Esophagus mucosa (tissue), 1 donor: ENCODE measurements at places on chromosomes 13 and 19.

GRCh38 chr19:4553092-4553695 lies 6.3 kb downstream of the SEMA6B start:
- ATAC-seq, result no peak

GRCh38 chr13:35131471-35131870 lies 189.4 kb downstream of the NBEA start:
- ATAC-seq, result no peak

DNA sequence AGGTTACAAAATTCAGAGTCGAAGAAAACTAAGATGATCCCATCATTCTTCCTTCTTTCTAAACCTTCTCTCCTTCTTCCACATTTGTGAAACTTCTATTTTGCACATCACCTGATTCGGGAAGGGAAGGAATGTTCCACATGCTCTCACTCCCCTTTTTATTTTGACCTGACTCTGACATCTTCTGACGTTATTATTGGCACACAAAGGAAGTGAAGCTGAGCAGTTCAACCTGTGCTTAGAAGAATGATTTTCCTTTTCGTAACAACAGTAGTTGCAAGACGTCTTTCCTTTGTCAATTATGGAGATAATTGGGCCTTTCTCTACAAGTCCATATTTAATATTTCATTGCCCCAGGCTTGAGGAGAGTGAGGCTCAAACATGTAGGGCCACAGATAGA lies 18.0 kb downstream of the FAM124A start:
- ATAC-seq, result no peak

GRCh38 chr13:93001866-93002461 lies 224.6 kb upstream of the GPC6 start:
- no peak for ATAC-seq

- ATAC-seq, result peak; percentile 50
Measured at GRCh38 chr13:21849323-21849722, 178.4 kb downstream of the FGF9 start.

DNA sequence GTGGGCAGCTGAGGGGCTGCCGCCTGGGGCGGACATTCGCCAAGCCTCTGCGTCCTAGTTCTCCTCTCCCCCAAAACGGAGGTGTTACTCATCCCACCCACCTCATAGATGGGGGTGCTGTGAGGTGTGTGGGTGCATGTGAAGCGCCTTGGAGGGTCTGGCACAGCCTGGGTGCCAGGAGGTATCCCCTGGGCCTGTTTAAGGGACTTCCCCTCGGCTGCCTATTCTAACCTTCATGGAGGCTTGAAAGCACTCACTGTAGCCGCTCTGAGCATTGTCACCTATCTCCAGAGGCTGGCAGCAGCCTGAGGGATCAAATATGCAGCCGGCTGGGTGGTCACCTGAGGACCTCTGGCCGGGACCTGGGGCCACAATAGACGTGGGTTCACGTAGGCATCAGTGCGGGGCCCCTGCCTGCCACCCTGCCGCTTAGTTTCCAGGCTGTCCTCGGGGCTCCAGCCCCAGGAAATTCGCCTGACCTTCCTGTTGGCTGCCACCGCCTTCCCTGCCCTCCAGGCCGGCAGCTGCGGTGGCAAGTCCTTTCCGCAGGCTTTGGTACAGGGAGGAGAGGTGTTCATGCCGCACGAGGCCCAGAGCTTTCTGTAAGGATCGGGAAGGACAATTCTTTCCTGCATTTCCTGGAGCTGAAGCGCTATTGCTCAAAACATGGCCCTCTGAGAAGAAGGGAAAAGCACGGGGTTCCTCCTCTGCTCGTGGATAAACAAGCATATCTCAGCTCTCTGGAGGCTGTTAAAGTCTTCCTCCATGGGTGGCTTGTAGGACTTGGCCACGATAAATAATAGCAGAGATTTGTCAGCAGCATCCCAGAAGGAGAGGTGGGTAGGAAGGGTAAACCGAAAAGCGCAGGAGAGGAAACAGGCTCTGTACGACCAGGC lies 4.6 kb downstream of the COL4A2 start:
- no peak for ATAC-seq

- no peak for ATAC-seq
Measured at GRCh38 chr19:1893791-1894190, 8.5 kb upstream of the ABHD17A start.

GRCh38 chr13:75151081-75151643 lies 330.8 kb downstream of the TBC1D4 start:
- ATAC-seq, result no peak

DNA sequence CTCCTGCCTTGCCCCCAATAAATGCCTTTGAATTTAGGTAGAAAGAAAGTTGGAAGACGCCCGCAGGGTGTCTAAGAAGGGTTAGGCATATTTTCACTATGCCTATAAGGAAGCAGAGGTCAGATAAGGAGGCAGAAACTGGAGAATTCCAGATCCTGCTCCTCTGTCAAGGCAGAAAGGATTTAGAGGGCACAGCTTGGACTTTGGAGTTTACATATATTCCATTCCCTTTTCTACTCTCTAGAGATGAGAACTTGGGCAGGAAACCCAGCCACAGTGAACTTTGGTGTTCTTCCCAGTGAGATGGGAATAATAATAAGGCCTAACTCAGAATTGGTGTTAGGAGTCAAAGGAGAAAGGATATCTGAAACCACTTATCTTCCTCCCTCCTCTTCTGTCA lies 37.4 kb downstream of the CCNE1 start:
- ATAC-seq, result no peak

DNA sequence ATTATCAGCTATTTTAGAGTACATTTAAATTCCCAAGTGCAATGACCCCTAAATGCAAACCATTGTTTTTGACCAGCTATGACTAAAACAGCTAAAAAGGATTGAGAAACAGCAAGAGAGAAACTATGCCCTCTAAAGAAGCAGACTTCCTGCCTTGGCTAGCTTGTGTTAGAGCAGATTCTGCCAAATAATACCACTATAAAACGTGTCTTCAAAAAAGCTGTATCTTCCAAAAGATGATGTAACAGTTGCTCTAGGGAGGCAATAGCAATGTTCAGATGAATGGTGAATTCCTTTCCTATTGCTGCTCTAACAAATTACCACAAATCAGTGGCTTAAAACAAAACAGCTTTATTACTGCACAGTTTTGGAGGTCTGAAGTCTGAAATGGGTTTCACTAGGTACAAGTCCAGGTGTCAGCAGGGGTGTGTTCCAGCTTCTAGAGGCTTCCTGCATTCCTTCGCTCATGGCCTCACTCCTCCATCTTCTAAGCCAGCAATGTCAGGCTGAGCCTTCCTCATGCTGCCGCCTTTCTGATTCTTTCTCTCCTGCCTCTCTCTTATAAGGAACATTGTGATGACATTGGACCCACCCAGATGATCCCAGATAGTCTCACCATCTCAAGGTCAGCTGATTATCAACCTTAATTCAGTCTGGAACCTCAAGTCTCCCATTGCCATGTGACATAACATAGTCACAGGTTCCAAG lies 84.5 kb downstream of the LRRC63 start:
- ATAC-seq, result no peak

DNA sequence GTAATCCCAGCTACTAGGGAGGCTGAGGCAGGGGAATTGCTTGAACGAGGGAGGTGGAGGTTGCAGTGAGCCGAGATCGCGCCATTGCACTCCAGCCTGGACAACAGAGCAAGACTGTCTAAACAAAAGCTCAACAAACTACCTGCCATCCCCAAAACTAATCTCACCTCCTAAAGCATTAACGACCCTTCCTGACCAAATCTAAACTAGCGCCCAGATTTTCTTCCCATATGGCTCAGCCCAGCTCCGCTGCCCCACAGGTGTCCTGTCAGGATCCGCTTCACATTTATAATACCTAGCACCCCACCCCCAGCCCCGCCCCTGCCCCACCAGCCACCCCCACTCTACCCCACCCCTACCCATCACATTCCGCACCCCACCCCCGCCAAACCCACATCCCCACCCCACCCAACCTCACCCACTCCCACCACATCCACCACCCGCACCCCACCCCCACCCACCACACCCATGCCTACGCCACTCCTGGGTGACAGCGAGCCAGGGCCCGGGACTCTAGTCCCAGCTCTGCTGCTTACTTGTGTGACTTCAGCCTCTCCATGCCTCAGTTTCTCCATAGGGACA lies 599 bp downstream of the C19orf12 start:
- ATAC-seq, result peak; percentile 38

- no peak for ATAC-seq
Measured at GRCh38 chr19:53875602-53876325, 6.2 kb upstream of the PRKCG start.
